H9 (cell line): ENCODE measurements at places on chromosomes 1 and 21.

- peaks cover 4% of the 10 kb centered on the region; the same call in 1 of the 2 replicates for H3K4me1 ChIP-seq
- no peaks in the 10 kb centered on the region for H3K27me3 ChIP-seq
- peaks cover 59% of the 10 kb centered on the region for H3K36me3 ChIP-seq
- DNase-seq = no peak
These were observed 101.2 kb downstream of the FNBP1L start for GRCh38 chr1:93549131-93549530.

GRCh38 chr1:6815726-6816125, 30.5 kb downstream of the CAMTA1 start:
- no peak overlapping the region for H3K4me3 ChIP-seq
- H3K36me3 ChIP-seq = 0 out of 2 replicates have a peak, but pooled peaks cover 5% of the 10 kb centered on the region
- 0 out of 2 replicates have a peak, but pooled peaks cover 2% of the 10 kb centered on the region for H3K4me1 ChIP-seq
- no peak overlapping the region for H3K27ac ChIP-seq
- no peak for DNase-seq

- H3K27me3 ChIP-seq = no peaks in the 10 kb centered on the region
- no peak for DNase-seq
- no peaks in the 10 kb centered on the region; the same call in 1 of the 2 replicates for H3K36me3 ChIP-seq
- no peak overlapping the region for H3K27ac ChIP-seq
These were observed 1334.8 kb downstream of the MRPL39 start for GRCh38 chr21:24272521-24272938.

GRCh38 chr1:206706298-206706791, 21.6 kb downstream of the MAPKAPK2 start:
- no peak for DNase-seq
- no peaks in the 10 kb centered on the region for H3K27me3 ChIP-seq
- H3K27ac ChIP-seq = no peak overlapping the region
- H3K36me3 ChIP-seq = no peaks in the 10 kb centered on the region
- no peak overlapping the region for H3K4me3 ChIP-seq

GRCh38 chr1:8684590-8684989, 132.8 kb downstream of the RERE start:
- no peak overlapping the region for H3K27ac ChIP-seq
- no peak for DNase-seq
- no peaks in the 10 kb centered on the region for H3K27me3 ChIP-seq
- no peak overlapping the region for H3K4me3 ChIP-seq

- H3K27ac ChIP-seq = no peak overlapping the region
- H3K4me3 ChIP-seq = no peak overlapping the region
- H3K36me3 ChIP-seq = no peaks in the 10 kb centered on the region
- no peaks in the 10 kb centered on the region for H3K27me3 ChIP-seq
- peaks cover 2% of the 10 kb centered on the region; the same call in 1 of the 2 replicates for H3K4me1 ChIP-seq
These were observed 48.0 kb downstream of the MAN1C1 start for GRCh38 chr1:25664357-25665199.

GRCh38 chr1:162193221-162193620, 123.7 kb downstream of the NOS1AP start:
- H3K27me3 ChIP-seq = no peaks in the 10 kb centered on the region
- no peak overlapping the region for H3K4me3 ChIP-seq
- DNase-seq = no peak
- H3K36me3 ChIP-seq = no peaks in the 10 kb centered on the region
- no peak overlapping the region for H3K27ac ChIP-seq

DNA sequence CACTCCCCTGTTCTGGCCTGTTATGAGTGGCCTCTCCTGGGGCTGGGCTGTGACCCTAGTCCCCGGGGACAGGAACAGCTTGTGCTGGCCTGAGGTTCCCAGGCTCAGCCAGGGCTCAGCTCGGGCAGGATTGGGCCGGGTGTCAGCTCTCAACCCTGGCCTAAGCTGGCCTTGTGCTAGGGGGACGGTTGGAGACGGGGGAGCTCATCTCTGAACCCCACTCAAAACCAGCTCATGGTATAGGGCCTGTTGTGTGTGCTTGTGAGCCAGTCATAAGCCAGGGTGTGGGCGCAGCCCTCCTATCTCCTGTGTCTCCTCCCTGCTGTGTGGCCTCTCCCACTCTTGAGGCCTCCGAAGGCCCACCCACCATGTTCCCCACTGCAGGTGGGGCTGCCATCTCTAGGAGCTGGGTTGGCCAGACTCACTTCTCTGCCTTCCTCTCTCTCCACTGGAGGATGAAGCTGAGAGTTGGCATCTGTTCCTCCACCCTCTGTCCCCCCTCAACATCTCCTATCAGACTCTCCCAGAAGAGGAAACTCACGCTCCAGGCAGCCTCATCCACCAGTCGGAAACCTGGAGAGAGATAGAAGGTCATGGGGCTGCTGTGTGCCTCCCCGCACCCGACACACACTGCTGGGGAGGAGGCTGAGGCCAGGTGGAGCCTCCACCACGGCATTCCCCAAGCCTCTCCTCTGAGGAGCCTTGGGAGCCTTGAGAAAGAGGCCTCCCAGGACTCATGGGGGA, 1.4 kb downstream of the PEAR1 start:
- H3K27ac ChIP-seq = no peak overlapping the region
- no peaks in the 10 kb centered on the region for H3K4me1 ChIP-seq
- no peak overlapping the region for H3K4me3 ChIP-seq
- H3K36me3 ChIP-seq = no peaks in the 10 kb centered on the region
- H3K27me3 ChIP-seq = peaks cover 21% of the 10 kb centered on the region; the same call in 1 of the 2 replicates

GRCh38 chr1:72704841-72705477, 422.6 kb upstream of the NEGR1 start:
- no peak overlapping the region for H3K4me3 ChIP-seq
- H3K36me3 ChIP-seq = no peaks in the 10 kb centered on the region
- DNase-seq = no peak
- no peaks in the 10 kb centered on the region for H3K27me3 ChIP-seq
- H3K27ac ChIP-seq = no peak overlapping the region
- no peaks in the 10 kb centered on the region for H3K4me1 ChIP-seq

DNA sequence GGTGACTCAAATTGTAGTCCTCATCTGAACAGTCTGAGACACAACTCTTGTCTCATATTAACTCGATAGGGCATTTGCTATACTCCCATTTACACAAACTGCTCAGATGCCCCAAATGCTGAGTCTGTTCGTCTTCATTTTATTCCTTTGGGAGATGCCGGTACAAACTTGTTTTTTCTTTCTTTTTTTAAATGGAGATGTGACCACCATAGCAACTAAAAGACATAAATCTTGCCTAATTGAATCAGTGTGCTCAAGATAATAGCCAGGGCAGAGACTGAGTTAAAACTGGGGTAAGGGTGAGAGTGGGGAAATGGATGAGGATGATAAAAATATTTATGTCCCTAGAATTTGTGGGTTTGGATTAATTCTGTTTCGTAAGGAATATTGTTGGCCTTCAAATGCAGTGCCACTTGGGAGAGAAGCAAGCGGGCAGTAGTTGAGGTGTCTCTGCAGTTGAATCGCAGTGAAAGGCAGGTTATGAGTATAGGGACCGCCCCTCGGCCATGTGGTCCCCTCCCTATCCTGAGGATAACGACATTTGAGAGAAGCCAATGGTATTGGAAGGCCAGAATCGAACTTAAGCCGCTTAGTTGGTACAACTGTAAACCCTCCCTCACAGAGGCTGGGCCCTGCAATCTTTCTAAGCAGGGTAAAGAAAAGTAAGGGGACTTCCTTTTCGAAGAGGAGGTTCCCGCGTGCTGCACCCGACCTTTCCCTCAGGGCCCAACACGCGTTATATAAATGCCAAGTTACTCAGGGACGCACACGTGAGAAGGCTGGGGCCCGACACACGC, 859 bp upstream of the LRRC8B start:
- DNase-seq = peak; percentile 71
- peak overlapping the region; percentile 19 for H3K27ac ChIP-seq
- H3K4me1 ChIP-seq = peaks cover 5% of the 10 kb centered on the region; the same call in 1 of the 2 replicates
- peaks cover 5% of the 10 kb centered on the region; the same call in 1 of the 2 replicates for H3K36me3 ChIP-seq
- peak overlapping the region; percentile 73 for H3K4me3 ChIP-seq

GRCh38 chr1:182299728-182300616, 91.6 kb downstream of the GLUL start:
- no peak overlapping the region for H3K27ac ChIP-seq
- H3K36me3 ChIP-seq = no peaks in the 10 kb centered on the region
- no peaks in the 10 kb centered on the region for H3K4me1 ChIP-seq
- no peak for DNase-seq
- H3K27me3 ChIP-seq = no peaks in the 10 kb centered on the region

GRCh38 chr1:209877087-209877764, 49.5 kb downstream of the UTP25 start:
- H3K27ac ChIP-seq = no peak overlapping the region
- no peaks in the 10 kb centered on the region for H3K4me1 ChIP-seq
- H3K27me3 ChIP-seq = no peaks in the 10 kb centered on the region
- DNase-seq = no peak
- no peak overlapping the region for H3K4me3 ChIP-seq
- H3K36me3 ChIP-seq = no peaks in the 10 kb centered on the region

- H3K27me3 ChIP-seq = no peaks in the 10 kb centered on the region
- peaks cover 6% of the 10 kb centered on the region for H3K4me1 ChIP-seq
- H3K27ac ChIP-seq = no peak overlapping the region
- no peaks in the 10 kb centered on the region for H3K36me3 ChIP-seq
These were observed 67.1 kb downstream of the GFI1 start for GRCh38 chr1:92419642-92420041.

GRCh38 chr1:151510614-151510956, 602 bp upstream of the CGN start:
- H3K27me3 ChIP-seq = no peaks in the 10 kb centered on the region
- peaks cover 15% of the 10 kb centered on the region; the same call in 1 of the 2 replicates for H3K4me1 ChIP-seq
- H3K27ac ChIP-seq = peak overlapping the region; percentile 82

- H3K27ac ChIP-seq = no peak overlapping the region
- no peaks in the 10 kb centered on the region for H3K36me3 ChIP-seq
- DNase-seq = no peak
- no peaks in the 10 kb centered on the region for H3K4me1 ChIP-seq
- no peak overlapping the region for H3K4me3 ChIP-seq
These were observed 659.9 kb upstream of the RGS18 start for GRCh38 chr1:191498318-191498717.

DNA sequence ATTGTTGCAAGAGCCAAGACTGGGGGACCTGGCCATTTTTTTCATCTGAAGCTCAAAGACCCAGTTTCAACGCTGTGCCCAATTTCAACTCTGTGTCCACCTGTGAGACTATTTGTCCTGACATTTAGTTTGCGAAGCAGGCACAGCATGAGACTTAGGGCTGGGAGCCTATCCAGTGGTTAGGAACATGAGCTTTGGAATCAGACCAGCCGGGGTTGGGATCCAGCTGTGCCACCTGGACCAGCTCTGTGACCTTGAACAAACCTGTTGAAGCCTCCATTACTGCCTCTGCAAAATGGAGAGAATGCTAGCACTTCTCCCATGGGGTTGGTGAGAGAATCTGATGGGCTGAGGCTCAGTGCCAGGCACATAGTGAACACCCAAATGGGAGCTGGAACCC, 206.1 kb upstream of the TMEM51 start:
- no peaks in the 10 kb centered on the region for H3K27me3 ChIP-seq
- no peak overlapping the region for H3K4me3 ChIP-seq
- H3K27ac ChIP-seq = no peak overlapping the region
- no peak for DNase-seq
- H3K4me1 ChIP-seq = peaks cover 4% of the 10 kb centered on the region; the same call in 1 of the 2 replicates
- no peaks in the 10 kb centered on the region for H3K36me3 ChIP-seq

DNA sequence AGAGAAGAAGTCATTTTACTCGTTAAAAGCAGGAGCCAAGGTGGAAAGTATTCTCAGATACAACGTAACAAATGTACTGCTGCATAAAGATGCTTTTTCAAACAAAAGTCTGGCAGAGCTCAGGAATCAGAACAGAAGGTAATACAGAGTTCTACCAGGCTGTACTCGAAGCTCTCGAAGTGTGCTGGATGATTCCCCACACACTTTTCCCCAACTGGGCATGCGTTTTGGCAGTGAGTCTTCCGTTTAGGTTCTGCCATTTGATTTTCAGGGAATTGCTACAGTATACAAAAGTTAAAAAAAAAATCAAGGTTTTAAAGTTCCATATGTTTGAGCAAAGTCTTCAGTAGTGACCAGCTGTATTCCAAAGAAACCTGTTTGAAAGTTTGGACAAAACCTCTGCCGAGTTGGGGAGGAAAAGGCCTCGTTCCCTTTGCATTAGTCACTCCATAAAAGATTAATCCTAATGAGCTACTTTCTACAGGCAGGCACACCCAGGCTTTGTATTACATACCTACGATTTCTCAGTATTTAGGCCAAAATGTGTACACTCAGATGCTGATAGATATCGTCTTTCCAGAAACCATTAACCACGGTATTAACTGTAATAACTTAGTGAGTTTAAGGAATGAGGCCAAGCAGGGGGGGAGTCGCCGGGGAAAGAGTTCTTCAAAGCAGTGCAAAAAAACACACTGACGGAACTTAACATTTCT, 477.1 kb downstream of the LMO4 start:
- no peak overlapping the region for H3K27ac ChIP-seq
- H3K4me1 ChIP-seq = no peaks in the 10 kb centered on the region
- no peak for DNase-seq
- no peaks in the 10 kb centered on the region for H3K27me3 ChIP-seq

- H3K27ac ChIP-seq = no peak overlapping the region
- no peak overlapping the region for H3K4me3 ChIP-seq
- DNase-seq = no peak
- H3K4me1 ChIP-seq = no peaks in the 10 kb centered on the region
- H3K27me3 ChIP-seq = no peaks in the 10 kb centered on the region
- H3K36me3 ChIP-seq = 0 out of 2 replicates have a peak, but pooled peaks cover 4% of the 10 kb centered on the region
These were observed 547.8 kb downstream of the NPHP4 start for GRCh38 chr1:5444396-5444795.

DNA sequence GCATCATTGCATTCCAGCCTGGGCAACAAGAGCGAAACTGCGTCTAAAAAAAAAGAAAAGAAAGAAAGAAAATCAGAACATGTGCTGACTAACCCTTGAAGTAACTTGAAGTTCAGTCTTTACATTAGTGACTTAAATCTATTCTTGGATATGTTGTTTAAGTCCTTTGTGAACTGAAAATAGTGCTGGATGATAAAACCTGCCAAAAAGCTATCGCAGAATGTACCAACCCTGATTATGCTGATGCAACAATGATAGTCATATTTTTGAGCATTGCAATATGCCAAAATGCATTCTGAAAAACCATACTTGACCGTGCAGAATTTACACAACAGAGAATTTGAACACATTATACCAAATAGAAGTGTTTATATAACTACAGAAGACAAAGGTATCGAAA, 30.7 kb downstream of the SHISAL2A start:
- peaks cover 3% of the 10 kb centered on the region; the same call in 1 of the 2 replicates for H3K4me1 ChIP-seq
- no peak overlapping the region; the same call in 2 of the 3 replicates for H3K4me3 ChIP-seq
- no peak for DNase-seq

GRCh38 chr1:220222939-220223338, 49.3 kb downstream of the RAB3GAP2 start:
- H3K36me3 ChIP-seq = peaks cover 8% of the 10 kb centered on the region; the same call in 1 of the 2 replicates
- no peaks in the 10 kb centered on the region; the same call in 1 of the 2 replicates for H3K4me1 ChIP-seq
- no peak overlapping the region for H3K27ac ChIP-seq
- no peaks in the 10 kb centered on the region for H3K27me3 ChIP-seq

DNA sequence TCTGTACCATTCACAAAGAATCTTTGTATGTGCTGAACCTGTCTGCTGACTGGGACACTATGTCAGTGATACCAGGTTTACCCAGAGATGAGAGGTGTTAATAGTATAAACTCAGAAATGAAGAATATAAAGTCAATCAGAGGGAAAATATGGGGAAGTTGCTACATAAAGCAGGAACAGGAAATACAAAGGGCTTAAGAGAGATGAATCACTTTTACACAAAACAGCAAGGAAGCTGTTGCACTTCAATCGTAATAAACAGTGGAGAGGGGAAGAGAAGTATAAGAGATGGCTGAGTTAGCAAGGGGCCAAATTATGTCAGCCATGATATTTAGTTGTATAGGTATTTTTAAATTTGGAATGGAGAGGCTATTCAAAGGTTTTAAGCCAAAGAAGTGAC, 890.2 kb upstream of the NCAM2 start:
- H3K36me3 ChIP-seq = no peaks in the 10 kb centered on the region; the same call in 2 of the 3 replicates
- H3K27me3 ChIP-seq = no peaks in the 10 kb centered on the region
- H3K4me3 ChIP-seq = no peak overlapping the region
- H3K4me1 ChIP-seq = no peaks in the 10 kb centered on the region; the same call in 1 of the 2 replicates
